ENCODE measurements at places on chromosomes 7 and 10. TPM values are rescaled to one million over a fixed set of nuclear protein-coding genes. Genes with fewer than 3 reads are reported as not detected.

PNLIP gene
- total RNA-seq: not detected

BMPER gene
- 0.76 TPM for total RNA-seq

DNA sequence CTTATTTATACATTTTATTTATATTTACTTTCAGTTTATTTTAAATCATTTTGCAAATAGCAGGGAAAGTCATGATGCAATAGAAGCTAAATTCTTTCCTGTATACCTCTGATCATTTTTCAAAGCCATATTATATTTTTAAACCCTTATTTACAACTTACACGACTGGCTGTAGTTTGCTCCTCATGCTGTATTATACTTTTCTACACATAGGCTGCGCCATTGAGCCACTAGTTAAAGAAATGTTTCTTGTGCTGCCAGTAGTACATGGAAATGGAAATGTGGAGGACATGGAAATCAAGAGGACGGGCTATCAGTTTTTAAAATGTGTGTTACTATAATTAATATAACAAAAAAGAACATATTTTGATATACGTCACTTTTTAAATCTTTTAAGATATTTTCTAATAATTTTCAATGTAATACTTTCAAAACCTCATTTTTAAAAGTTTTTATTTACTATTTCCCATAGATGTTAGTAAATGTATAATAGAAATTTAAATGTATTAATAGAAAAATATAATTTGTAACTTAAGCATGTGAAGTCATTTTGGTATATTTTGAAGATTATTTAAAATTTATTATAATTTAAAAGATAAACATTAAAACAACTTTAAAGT is 118.5 kb downstream of the VTI1A start:
- DNase-seq: no peak

DNA sequence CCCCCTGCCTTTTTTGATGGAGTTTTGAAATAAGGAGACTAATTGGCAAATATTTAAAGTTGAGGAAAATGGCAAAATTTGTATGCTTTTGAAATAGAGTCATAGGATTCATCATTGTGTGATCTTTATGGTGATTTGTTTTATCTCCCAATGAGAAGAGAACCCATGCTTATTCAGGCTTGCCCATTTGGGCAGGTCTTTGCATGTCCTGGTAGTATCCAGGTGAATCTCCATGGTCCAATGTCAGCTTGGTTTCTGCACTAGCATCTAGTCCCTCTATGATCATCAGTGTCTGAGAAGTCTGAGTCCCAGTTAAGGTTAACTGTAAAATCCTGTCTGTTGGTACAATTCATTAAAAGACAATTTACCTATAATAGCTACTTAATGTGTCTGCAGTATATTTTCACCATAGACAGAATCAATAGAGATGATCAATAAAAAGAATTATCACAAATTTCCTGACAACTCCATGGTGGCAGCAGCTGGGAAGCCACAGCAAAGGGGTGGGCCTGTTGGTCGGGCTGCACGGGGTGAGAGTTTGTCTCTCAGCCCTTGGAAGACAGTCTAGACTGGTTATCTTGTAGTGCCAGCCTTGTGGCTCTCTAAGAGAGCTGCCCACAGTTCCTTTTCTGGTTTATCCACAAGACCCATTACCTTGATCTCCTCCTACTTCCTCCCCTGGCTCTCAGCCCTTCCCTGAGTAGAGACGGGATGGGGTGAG is 22.2 kb upstream of the BMPER start:
- DNase-seq: no peak

DNA sequence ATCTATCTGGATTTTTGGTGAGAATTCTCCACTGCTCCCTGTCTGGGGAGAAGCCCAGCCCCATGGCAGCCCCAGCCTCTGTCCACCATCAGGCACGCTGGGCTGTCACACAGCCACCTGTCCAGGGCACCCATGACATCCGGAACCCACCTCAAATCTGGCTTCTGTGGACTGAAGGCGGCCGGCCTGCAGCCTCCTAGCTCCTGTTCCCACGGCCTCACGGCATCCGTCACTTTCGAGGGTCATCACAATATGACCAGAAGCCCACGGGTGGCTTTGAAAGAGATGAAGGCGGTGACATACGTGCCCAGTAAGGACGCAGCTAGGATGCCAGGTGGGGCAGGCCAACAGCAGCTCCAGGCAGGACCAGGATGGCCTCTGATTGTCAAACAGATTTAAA is 140.9 kb downstream of the PTPRN2 start:
- no peak for DNase-seq

Measured in esophagus squamous epithelium (tissue), 5 donors.